ENCODE measurements at places on chromosomes 16 and 17.

DNA sequence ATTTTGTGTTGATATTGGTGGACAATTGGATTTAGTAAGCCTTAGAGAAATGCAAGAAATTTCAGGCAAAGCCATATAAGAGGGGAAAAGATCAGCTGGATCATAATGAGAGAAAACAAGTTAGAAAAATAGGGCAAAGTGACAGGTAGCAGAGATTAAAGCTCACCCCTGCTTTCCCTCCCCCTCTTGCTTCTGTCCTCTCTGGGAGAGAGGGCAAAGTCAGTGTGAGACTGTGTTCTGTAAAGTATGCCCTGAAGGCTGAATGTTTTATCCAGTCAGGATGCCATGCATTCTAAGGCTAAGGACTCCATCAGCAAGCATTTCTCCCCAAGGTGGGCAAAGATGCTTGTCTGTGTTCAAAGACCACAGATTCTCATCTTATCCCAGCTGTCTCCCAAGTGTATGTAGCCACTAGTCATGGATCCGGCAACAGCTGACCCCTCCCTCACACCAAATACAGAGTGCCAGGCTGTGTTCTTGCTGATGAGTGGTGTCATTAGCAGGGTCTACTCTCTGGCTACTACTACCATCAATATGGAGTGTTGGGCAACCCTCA lies 136.2 kb upstream of the DNAH9 start:
- no peak for DNase-seq

DNA sequence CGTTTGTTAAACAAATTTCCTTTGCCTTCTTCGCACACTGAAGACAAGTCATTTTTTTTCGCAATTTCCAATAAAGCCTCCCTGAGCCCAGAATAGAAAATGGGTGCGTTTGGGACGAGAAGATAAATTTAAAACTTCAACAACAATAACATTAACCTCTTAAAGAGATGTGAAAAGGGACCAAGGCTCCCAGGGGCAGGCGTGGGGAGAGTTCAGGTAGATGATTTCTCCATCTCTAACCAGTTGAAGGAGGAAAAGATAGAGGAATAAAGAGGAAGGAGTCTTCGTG lies 1.3 kb upstream of the HOXB4 start:
- DNase-seq, result no peak

GRCh38 chr17:43482103-43483012 lies 1.4 kb upstream of the DHX8 start:
- no peak for DNase-seq

DNA sequence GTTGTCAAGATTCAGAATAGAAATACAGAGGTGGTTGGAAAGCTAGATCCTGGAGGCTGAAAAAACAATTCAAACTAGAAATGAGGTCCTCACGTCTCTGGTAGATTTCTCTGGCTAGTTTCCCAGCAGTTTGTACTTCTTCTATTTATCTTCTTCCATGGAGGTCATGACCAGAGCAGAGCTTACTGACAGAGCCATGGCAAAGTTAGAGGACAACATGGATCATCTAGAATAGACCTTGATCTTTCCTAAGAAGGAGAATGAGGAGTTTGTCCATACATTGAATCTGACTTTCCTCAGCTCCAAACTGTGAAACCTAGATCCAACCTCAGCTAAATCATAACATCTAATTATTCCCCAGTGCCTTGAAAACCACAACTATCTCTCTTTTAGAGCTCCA lies 900.8 kb upstream of the GOT2 start:
- no peak for DNase-seq

GRCh38 chr16:56019274-56019673 lies 144.1 kb upstream of the CES5A start:
- DNase-seq, result no peak
